Lung (tissue), 17 donors: ENCODE measurements at places on chromosomes 11 and 22. TPM values are rescaled to one million over a fixed set of nuclear protein-coding genes. Genes with fewer than 3 reads are reported as not detected.

GRCh38 chr11:92735039-92735438, 234.4 kb upstream of the MTNR1B start:
- no peak overlapping the region for H3K27ac ChIP-seq
- no peak for DNase-seq
- no peak overlapping the region for H3K4me3 ChIP-seq
- H3K36me3 ChIP-seq: no peaks in the 10 kb centered on the region
- no peaks in the 10 kb centered on the region for H3K27me3 ChIP-seq

GRCh38 chr22:30562366-30562765, 12.1 kb downstream of the GAL3ST1 start:
- H3K4me3 ChIP-seq: no peak overlapping the region
- DNase-seq: no peak
- no peaks in the 10 kb centered on the region for H3K4me1 ChIP-seq
- H3K36me3 ChIP-seq: no peaks in the 10 kb centered on the region

- H3K4me3 ChIP-seq: no peak overlapping the region
- H3K27ac ChIP-seq: no peak overlapping the region
- no peaks in the 10 kb centered on the region for H3K27me3 ChIP-seq
- no peak for DNase-seq
These were observed 101.2 kb downstream of the SIK3 start for GRCh38 chr11:116997071-116997470.

DNA sequence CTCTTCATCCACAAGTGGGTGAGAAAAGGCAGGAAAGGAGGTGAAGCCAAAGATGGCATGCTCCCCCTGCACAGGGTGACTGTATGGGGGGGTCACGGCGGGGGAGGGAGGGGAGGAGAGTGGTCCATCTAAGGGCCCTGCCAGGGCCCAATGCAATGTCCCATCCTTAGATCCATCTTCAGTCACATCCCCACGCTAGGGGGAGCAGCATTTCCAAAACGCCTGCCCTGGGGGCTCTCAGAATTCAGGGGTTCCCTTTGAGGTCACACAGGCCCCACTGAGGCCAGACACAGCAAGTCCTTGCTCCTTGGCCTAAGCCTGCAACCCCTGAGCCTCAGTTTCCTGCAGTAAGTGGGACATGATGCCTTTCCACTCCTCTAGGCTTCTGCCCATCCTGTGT, 52.4 kb downstream of the RTN4R start:
- H3K4me1 ChIP-seq: no peaks in the 10 kb centered on the region
- no peaks in the 10 kb centered on the region for H3K27me3 ChIP-seq
- no peak overlapping the region for H3K27ac ChIP-seq
- H3K4me3 ChIP-seq: no peak overlapping the region
- H3K36me3 ChIP-seq: no peaks in the 10 kb centered on the region
- DNase-seq: no peak

Gene TTC36
- 0.95 TPM for total RNA-seq

Gene MUS81
- total RNA-seq: 61.4 TPM

DNA sequence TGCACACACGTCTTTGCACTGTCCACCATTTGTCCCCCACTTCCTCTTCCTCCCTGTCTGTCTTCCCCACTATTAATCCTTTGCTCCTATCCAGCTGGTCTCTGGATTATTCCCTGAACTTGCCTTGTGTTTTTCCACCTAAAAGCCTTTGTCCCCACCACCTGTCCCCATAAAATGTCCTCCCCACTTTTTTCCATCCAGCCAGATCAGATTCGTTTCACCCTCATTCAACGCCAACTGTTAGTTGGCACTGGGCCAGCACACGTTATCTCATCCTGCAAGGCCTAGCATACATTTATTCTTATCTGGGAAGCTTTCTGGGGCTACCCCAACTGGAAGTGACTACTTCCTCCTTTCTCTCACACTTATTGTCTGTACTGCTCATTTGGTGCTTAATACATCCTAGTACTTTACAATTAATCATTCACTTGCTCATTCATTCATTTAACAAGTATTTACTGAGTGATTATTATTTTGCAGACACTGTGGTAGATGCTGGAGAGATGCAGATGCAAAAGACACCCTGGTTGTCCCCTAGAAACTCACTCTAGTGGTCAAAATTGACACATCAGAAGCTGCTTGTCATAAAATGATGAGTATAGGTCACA, 96.2 kb downstream of the RASSF10 start:
- H3K4me1 ChIP-seq: peaks cover 4% of the 10 kb centered on the region
- no peaks in the 10 kb centered on the region for H3K27me3 ChIP-seq
- H3K36me3 ChIP-seq: no peaks in the 10 kb centered on the region
- DNase-seq: peak; percentile 52
- H3K27ac ChIP-seq: no peak overlapping the region

DNA sequence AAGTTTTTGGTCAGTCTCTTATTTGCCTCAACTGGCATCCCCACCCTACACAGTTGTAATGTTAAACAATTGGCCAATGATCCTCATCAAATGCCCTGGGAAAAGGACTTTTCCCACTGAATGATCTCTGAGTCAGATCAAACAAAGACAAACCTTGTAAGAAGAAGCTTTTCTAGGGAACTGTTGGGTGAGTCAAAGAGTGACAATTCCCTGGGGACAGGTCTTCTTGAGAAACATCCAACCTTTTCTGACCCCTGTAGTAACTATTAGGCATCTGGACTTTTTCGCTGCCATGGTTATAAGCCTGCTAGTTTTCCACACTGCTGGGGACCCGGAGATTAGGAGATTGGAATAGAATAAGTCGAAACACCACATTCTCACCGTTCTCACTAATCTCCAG, 789.8 kb upstream of the API5 start:
- H3K36me3 ChIP-seq: no peaks in the 10 kb centered on the region
- no peak for DNase-seq
- H3K27me3 ChIP-seq: no peaks in the 10 kb centered on the region

- H3K27me3 ChIP-seq: no peaks in the 10 kb centered on the region
- no peaks in the 10 kb centered on the region for H3K36me3 ChIP-seq
- H3K27ac ChIP-seq: peak overlapping the region; percentile 24
- no peak overlapping the region for H3K4me3 ChIP-seq
These were observed 13.0 kb upstream of the SLC39A13 start for GRCh38 chr11:47395223-47396048.
